ENCODE measurements at places on chromosomes 3 and 15.

DNA sequence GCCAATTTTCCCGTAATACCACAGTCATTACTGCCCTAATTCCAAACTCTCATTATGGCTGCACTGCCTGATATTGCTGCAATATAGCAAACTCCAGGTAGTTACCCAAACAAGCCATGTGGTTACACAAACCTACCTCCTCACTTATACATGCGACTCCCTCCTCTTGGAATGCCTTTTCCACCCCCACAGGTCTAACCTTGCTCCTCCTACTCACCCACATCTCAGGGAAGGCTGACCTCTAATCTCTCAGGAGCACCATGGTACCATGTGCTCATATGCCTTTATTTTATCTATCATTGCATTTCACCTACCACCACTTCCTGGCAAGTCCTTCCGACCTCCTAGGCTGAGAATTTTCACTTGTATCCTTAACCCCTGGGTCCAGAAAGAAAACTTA is 2.9 kb downstream of the RBPMS2 start:
- DNase-seq: no peak

- peak; percentile 3 for DNase-seq
These were observed 27.1 kb downstream of the TRIM71 start for GRCh38 chr3:32844914-32845313.

DNA sequence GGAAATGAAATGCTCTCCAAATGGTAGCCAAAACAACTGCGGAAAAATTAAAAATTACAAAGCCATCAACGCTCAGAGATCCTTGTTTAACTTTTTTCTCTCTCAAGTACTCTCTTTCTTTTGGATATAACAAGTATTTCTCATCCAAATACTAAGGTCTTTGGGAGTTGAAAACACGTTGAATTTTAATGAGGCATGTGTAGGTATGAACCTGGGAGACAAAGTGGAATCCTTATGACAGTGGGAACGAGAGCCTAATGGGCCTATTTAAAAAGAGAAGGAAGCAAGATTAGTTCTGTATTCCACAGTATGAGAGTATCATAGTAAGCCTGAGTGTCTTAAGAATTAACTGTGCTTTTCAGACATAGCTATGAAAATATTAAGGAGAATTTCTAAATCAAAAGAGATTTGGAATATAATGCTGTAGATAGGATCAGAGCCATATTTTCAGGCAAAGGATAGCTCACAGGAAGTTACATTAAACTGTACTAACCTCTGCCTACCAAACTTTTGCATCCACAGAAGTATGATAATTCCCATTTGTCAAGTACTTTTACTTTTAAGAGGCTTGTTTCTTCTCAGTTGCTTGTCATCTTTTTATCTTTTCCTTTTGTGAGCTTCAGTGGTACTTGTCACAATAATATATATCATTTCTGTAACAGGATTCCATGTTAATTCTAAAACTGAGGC is 759 bp downstream of the CD96 start:
- no peak for DNase-seq

DNA sequence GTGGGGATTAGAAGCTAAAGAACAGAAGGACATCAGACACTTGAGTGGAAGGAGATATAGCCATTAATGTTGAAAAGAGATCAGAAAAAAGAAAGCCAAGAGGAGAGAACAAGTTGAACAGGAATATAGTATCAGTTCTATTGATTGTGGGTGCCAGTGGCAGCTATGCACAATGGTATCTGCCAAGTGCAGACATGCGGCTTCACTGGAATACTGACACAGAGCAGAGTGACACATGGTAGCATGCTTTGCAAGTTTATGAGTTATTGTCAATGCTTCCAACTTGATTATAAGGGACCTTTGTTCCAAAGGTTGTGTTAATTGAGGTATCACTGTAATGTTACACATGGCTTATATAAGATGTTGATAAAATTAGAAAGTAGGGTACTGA is 42.0 kb upstream of the TP63 start:
- DNase-seq: no peak

DNA sequence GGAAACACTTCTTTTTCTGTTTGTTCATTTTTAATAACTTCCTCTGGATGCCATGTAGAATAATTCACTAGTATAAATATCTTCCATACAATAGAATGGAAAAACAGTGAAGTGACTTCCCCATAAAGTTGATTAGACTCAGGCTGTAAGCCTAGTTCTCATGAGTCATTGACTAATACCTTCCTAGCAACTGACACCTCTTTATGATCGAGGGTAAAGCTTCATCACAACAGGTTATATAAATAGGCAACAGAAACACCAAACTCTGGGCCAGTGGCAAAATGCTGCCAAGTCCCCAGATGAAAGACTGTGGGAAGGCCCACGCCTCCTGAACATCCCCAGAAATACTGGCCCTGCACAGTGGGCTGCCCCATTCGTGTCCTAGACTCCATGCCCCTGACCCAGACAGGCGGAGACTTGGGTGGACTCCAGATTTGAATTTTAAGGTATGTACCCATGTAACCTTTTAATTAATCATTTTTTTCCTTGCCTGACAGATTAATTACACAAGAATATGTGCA is 71.3 kb upstream of the TBC1D23 start:
- DNase-seq: no peak

DNA sequence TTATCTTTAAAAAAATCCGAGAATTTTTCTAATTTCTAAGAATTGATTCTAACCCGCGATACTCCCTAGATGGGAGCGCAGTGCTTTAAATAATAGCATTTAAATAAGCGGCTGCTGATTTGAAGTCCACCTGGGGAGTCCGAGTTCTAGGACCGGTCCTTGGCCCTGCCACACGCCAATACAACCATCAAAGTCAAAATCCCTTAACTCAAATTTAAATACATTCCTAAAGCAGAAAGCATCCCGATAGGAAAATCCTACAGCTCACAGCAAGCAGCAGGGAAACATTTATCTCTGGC is 508 bp upstream of the ECT2 start:
- no peak for DNase-seq

- DNase-seq: no peak
These were observed 3.9 kb upstream of the DNASE1L3 start for GRCh38 chr3:58214484-58215316.

- DNase-seq: no peak
These were observed 125.0 kb downstream of the CHSY1 start for GRCh38 chr15:101126618-101127505.

- no peak for DNase-seq
These were observed 37.4 kb upstream of the LDHAL6B start for GRCh38 chr15:59169251-59169708.

GRCh38 chr15:99729920-99730319 is 3.3 kb downstream of the LYSMD4 start:
- peak; percentile 6 for DNase-seq

- no peak for DNase-seq
These were observed 732.4 kb upstream of the BCHE start for GRCh38 chr3:166569589-166569988.

Measured in NCI-H1105 (cell line).